ENCODE measurements at places on chromosomes 16 and 17.

- DNase-seq, result no peak
Measured at GRCh38 chr16:84315422-84315821, 20.7 kb downstream of the WFDC1 start.

GRCh38 chr17:10099051-10099571 lies 99.3 kb downstream of the GAS7 start:
- DNase-seq, result no peak

- DNase-seq, result no peak
Measured at GRCh38 chr16:67040906-67041305, 12.0 kb downstream of the CBFB start.

DNA sequence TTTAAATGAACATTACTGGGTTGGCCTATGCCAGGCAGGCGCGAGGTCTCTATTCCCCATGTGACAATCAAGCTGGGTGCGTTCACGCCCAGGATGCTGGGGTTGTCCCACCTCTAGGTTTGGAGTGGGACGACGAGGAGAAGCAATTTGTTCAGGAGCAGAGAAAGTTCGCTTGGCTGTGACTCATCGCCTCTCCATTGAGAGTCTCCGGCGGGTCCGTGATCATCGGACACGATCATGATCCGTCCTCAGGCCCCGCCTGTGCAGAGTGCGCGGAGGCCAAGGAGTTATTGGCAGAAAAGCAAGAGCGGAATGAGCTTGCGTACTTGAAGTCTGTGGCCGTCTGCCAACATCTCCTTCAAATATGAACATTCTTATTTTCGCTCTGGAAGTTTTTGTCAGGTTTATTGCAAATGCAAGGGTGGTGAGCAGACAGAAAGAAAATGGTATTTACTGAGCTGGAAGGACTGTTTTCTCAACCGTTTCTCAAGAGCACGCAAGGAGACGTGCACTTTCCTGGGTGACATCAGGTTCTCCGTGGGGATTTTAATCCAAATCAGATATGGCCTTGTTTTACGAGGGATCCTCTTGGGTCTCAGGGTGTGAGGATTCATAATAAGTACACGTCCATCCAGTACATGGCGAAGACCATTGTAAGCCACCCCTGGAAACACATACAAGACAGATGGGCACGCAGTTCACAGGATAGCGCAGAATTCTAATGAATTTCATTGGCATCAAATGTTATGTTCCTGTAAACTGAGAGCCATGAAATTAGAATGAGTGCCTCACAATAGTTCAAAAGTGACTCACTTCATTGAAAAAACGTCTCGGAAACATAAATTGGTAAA lies 70.1 kb upstream of the CREBBP start:
- DNase-seq, result no peak

- no peak for DNase-seq
Measured at GRCh38 chr16:69593751-69594255, 28.0 kb downstream of the NFAT5 start.

GRCh38 chr17:49873466-49873865 lies 25.6 kb upstream of the TAC4 start:
- no peak for DNase-seq

- DNase-seq, result no peak
Measured at GRCh38 chr16:57307365-57307764, 22.9 kb upstream of the PLLP start.

GRCh38 chr17:2560658-2561057 lies 32.8 kb upstream of the PAFAH1B1 start:
- no peak for DNase-seq

DNA sequence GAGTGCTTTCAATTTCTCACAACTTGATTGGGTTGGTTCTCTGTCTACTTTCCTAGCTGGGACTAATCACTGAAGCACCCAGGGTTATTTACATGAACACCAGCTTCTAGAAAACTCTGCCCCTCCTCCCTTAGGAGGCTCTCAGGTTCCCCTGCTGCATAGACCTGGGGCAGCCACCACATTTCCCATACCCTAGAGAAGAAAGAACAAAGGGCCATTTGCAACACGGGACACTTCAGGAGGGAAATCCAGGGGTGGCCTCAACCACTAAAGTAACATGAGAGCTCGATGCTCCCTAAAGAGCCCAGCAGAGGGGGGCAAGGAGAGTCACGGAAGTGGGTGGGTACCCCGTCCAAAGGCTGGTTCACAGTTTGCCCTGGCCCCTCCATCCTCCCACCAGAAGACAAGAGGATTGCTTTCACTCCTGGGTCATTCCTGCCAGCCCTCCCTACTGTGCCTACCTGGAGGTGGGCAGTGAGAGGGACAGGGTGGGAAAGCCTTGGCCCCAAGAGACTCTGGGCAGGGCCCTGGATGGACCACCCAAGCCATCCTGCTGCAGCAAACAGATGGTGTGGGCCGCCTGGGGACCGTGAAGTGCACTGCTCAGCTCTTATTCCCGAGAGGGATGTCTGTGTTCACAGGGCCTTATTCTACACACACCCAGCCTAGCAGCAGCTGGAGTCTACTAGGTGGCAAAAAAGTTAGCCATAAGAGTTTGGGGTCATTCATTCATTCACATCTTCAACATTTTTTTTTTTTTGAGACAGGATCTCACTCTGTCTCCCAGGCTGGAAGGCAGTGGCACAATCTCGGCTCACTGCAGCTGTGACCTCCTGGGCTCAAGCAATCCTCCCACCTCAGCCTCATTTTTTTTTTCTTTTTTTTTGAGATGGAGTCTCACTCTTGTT lies 392.1 kb downstream of the SOX9 start:
- no peak for DNase-seq

DNA sequence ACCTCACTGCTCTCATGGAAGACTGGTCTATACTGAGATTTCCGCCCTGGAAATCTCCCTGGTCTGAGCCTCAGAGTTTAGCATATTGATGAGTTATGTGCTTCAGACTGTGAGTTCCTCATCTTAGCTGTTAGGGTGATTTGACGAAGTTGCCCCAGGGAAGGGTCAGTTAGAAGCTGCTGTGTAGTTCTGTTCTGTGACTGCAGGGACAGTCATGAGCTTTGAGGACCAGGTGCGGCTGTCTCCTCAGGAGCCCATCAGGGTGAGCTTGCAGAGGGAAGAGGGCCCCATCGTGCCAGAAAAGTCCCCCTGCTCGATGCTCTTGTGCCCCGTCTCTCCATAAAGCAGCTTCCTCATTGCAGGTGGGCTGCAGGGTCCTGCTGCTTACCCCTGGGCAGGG lies 28.3 kb upstream of the IL17C start:
- no peak for DNase-seq

DNA sequence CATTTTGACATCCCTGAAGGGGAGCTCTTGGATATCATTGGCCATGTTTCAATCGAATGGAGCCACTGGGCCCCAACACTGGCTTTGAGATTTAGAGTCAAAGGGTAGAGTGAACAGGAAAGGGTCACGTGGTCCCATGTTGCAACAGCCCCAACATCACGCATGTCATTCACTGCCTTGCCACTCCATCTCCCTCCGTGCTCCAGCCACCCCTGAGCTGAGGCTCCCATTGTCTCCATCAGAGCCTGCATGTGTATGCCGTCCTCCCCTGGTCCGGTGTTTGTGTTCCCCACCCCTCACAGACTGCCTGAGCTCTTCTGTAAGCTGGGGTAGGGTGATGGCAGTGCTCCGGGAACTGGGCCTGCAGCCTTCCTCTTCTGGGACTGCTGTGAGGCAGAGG lies 12.1 kb downstream of the NFE2L1 start:
- DNase-seq, result no peak

GRCh38 chr17:51720439-51720838 lies 438.1 kb downstream of the CA10 start:
- no peak for DNase-seq

DNA sequence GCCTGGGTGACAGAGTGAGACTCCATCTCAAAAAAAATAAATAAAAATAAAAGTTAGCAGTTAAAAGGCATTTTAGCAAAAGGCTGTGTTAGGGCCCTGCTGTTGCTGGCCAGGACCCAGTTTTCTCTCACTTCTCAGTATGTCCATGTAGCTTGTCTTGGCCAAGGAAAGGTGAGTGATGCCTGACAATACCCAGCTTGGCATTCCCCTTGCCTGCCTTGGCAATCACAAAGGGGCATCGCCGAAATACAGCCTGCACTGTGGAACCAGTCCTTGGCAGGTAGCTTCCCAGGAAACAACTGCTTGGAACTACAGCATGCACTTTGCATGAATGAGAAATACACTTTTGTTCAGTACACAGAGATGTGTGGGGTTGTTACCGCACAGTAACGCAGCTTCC lies 61.7 kb downstream of the DNAH17 start:
- DNase-seq, result no peak

GRCh38 chr17:69763503-69763902 lies 311.5 kb upstream of the KCNJ16 start:
- DNase-seq, result no peak

DNA sequence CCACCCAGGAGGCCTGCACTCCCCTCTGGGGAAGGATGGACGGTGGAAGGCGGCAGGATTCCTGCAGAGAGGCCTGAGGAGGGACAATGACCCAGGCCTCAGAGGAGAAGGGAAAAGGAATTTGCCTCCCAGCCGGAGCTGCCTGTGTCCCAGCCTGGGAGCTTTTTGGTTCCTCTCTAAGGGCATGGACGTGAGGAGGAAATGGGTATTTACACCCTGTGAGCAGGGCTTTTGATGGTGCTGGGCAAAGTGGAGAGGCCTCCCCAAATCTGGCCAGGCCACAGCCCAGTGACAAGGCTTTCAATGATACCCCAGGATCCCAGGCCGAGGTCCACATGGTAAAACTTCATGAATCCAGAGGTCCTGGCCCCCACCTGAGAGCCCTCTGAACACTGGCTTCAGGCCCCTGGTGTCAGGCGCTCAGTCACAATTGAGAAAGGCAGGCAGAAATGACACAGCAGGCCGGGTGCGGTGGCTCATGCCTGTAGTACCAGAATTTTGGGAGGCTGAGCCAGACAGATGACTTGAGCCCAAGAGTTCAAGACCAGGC lies 56.0 kb upstream of the DOC2B start:
- DNase-seq, result no peak

DNA sequence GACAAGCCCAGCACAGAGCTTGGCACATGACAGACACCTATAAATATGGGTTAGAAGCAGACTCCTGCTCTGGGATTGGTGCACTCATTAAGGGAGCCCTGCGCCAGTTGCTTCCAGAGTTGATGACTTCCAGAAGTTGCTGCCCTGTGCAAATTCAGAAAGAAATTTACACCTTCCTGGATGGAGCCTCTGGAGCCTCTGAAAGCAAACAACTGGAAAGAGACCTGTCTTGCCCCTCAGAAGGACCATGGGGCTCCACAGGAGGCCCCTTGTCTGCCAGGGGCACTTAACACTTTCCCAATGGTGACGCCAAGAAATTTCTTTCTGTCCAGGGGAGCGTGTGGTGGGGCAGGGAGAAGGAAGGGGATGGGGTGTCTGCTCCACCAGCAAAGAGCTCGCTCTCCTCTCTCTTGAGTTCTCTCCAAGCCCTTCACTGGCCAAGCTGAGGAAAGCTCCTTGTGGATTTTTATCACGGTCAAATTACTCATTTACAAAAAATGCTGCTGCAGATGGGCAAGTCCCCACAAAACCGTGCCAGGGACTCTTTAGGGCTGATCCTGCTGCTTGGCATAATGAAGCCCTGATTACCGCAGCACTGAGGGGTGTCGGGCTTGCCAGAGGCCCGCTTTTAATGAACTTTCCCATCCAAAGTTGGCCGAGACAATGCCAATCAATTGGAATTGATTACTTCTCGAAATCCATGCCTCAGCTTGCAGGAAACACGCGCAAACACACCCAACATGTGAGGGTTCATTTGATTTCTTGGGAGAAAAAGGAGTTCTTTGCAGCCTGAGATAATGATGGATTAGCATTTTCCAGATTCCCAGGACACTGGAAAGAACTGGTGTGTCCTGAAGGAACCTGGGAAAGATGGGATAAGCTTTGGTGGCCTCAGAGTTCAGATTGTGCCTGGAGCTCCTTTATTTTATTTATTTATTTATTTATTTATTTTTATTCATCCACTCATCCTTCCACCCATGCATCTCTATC lies 583.6 kb upstream of the CDH5 start:
- no peak for DNase-seq

GRCh38 chr16:15950161-15950854 lies 892 bp downstream of the ABCC1 start:
- no peak for DNase-seq

GRCh38 chr17:4919511-4920047 lies 12.5 kb upstream of the GP1BA start:
- no peak for DNase-seq

- peak; percentile 96 for DNase-seq
Measured at GRCh38 chr17:79810130-79811010, 13.5 kb upstream of the CBX8 start.

DNA sequence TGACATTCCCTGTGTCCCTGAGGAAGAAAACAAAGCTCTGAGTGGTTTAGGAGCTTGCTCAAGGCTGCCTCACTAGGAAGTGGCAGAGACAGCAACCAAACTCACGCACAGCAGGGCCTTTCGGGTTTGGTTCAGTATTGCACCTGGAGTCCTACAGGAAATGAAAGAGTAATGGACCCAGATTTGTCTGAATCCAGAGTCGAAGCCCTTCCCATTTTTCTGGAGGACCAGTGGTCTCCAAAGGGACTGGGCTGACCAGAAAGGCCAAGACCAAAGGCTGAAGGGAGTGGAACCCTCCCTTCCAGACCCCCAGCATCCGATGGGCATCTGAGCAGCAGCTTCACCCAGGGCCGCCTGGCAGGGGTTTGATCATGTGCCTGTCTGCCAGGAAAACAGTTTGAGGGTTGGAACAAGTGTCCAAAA lies 85.5 kb upstream of the RPL38 start:
- no peak for DNase-seq

DNA sequence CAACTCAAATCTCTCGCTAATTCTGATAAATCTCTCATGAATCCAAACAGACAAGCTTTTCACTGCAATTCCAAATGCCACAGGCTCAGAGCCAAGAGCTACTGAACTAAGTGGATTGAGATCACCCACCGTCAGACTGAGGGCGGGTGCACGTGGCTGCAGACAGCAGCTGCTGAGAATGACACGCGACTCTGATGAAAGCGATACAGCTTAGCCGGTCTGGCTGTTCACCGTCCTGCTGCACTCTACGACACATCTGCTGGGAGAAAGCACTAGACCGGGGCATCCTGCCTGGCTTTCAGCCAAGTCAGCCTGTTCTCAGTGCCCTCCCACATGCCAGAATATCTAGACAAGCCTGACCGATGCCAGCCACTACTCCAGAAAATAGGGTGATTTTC lies 42.6 kb downstream of the KLHDC4 start:
- no peak for DNase-seq

- DNase-seq, result no peak
Measured at GRCh38 chr17:31392002-31392855, 754 bp downstream of the RAB11FIP4 start.

DNA sequence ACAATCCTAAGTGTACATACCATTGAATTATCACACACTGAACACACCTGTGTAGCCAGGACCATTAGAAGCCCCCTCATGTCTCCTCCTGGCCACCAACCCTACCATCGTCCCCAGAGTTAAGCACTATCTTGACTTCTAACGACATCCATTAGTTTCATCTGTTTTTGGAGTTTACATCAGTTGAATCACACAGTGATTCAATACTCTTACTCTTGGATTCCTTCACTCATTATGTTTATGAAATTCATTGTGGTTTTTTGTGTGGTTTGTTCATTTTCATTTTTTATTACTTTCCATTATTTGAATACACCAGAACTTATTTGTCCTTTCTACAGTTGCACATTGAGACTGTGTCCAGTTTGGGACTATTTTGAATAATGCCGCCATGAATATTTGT lies 13.6 kb downstream of the DRC7 start:
- no peak for DNase-seq

GRCh38 chr17:12078791-12079190 lies 58.1 kb downstream of the MAP2K4 start:
- no peak for DNase-seq

Data from NCI-H1930 (cell line).